ENCODE measurements at places on chromosomes 12 and 14. TPM values are rescaled to one million over a fixed set of nuclear protein-coding genes. Genes with fewer than 3 reads are reported as not detected.
A peak's percentile ranks its signal among the peaks of the same experiment; 100 is the strongest.

Gene KRT83
- not detected for total RNA-seq

- DNase-seq: no peak
These were observed 115.2 kb upstream of the PELI2 start for GRCh38 chr14:56002876-56003625.

- peak; percentile 66 for DNase-seq
These were observed 29.7 kb upstream of the CEBPE start for GRCh38 chr14:23148591-23149249.

DNA sequence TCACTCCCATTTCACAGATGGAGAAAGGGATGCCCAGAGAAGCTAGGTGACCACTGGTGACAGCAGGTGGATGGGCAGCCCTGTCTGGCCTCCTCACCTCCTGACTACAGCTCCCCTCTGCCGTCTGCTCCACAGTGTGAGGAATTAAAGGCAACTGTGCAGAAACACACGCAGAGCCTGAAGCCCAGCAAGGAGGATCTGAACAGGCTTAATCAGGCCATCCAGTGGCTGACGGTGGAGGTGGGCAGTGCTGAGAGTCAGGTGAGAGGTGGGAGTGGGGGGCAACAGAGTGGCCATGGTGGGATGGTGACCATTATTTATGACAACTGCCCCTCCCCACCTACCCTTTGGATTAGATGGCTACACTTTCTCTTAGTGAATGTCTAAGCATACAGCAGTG lies 1.2 kb downstream of the KRT86 start:
- no peak for DNase-seq

DNA sequence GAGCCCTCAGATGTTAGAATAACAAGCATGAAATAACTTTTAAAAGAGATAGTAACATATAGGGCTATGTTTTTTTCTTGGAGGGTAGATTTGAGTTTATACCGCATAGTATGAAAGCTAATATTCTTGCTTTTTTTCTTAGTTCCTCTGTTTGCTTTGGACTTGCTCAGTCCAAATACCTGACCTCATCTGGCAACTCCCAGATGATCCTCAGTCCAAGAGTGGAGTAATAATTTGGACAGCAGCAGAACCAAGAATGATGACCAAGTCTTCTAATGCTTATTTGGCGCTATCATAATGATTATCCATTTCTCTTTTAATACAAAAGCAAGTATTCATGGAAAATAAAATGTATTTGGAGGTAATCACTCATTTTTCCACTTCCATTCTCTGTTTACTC lies 45.6 kb downstream of the GUCY2C start:
- DNase-seq: no peak

GRCh38 chr12:62284749-62285148 lies 24.5 kb downstream of the USP15 start:
- DNase-seq: no peak

Gene SDSL
- 5.2 TPM for total RNA-seq

- DNase-seq: peak; percentile 45
These were observed 60.8 kb downstream of the SDR9C7 start for GRCh38 chr12:56873382-56873781.

DNA sequence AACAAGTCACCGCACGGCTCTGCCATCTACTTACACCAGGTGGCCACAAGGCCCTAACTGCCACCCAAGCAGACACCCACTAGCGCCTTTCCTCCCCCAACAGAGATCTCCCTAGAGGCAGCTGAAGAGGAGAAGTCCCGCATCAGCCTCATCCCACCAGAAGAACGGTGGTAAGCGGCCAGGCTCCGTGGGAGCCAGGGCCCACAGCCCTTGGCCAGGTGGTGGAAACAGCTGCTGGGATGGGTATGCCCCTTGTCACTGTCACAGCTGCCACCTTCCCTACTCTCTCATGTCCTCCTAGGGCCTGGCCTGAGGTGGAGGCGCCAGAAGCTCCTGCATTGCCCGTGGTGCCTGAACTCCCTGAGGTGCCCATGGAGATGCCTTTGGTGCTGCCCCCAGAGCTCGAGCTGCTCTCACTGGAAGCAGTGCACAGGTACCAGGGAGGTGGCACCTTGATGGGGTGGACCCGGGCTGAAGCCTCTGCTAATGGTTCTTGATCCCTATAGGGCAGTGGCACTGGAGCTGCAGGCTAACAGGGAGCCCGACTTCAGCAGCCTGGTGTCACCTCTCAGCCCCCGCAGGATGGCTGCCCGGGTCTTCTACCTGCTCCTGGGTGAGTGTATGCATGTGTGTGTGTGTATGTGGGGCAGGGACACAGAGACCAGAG lies 7.5 kb downstream of the REC8 start:
- no peak for DNase-seq

Gene PLA2G1B
- total RNA-seq: not detected

Gene NYNRIN
- 11.6 TPM for total RNA-seq

Gene OTUB2
- total RNA-seq: 0.97 TPM

GRCh38 chr14:74710480-74710879 lies 2.4 kb downstream of the AREL1 start:
- DNase-seq: no peak

Gene NRL
- total RNA-seq: 1.3 TPM

- no peak for DNase-seq
These were observed 6.1 kb upstream of the NUAK1 start for GRCh38 chr12:106144847-106145246.
